CD4-positive, alpha-beta T cell treated with Interleukin-6 at 100 ng/mL for 8 hours (primary cell): ENCODE measurements at places on chromosomes 11 and 22.

- peak; percentile 87 for DNase-seq
Measured at GRCh38 chr22:43263645-43264514, 76.9 kb upstream of the TTLL12 start.

- no peak for DNase-seq
Measured at GRCh38 chr11:12693479-12694182, 19.4 kb downstream of the TEAD1 start.

- DNase-seq = no peak
Measured at GRCh38 chr11:35658020-35658948, 4.3 kb upstream of the TRIM44 start.

DNA sequence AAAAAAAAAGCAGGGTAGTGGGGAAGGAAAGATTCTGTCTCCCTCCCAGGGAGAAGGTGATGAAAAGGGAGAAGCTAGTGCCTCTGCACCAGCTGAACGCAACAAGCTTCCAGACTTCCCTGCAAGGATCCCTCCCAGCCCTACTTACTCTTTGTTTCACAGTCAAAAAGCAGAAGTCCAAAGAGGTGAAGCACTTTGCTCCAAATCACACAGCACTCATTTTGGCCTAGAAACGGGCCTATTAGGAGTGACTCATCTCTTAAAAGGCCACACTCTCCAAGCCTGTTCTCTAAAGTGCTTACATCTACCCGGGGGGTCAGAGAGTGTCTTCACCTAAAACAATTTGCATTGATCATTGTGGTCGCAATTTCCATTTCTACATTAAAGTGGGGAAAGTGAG is 17.7 kb upstream of the GRK3 start:
- no peak for DNase-seq

GRCh38 chr11:123405123-123405592 is 24.9 kb upstream of the GRAMD1B start:
- no peak for DNase-seq

DNA sequence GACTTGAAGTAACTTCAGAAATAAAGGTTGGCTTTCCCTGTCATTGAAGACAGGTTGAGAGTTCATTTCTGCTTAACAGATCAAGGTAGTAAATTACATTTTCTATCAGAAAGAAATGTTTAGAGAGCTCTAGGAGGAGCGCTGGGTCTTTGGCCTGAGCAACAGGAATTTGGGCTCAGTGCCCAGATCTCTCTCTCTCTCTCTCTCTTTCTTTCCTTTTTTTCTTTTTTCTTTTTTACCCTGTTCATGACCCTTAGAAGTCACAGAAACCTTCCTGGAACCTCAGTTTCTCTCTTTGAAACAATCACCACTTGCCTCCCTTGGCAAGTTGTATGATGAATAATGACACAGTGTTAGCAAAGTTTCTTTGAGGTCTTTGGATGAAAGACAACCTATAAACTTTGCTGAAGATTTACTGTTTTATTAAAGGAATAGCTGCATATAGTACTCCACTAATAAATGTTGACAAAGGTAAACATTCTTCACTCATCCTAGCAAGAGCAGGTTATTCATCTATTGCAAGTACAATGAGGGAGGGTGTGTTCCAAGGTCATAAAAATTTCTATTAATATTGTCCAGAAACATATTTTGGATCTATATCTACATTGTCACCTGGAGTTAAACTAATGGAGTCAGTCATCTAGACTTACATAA is 35.5 kb upstream of the RASSF10 start:
- no peak for DNase-seq
